NCI-H1105 (cell line): ENCODE measurements at places on chromosomes 3 and 15.

DNA sequence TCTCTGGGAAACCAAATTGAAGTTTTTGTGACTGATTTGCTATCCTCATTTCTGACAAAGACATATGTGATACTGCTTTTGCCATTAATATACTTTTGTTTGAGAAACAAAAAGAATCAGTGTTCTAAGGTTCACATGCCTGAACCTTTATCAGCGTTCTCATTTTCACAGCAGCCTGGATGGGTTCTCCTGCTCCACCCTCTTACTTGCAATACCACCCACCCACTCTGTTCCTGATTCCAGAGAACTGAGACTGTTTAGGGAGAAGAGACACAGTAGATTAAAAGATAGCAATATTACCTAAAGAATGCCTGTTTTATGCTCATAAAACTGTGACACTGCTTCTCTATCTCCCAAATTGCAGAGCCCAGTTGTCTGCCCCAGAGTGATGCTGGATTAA lies 25.8 kb upstream of the ARL6 start:
- no peak for DNase-seq

DNA sequence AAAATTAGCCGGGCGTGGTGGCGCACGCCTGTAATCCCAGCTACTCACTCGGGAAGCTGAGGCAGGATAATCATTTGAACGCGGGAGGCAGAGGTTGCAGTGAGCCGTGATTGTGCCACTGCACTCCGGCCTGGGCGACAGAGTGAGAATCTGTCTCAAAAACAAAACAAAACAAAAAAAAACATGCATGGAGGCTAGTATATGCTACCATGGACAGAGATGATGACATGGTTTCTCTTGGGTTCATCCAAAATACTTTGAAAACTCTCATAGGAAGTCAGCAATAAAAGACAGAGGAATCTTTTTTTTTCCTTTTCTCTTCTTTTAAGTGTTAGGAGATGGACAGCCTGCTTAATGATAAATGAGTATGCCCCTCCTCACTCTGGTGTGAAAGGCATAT lies 137.7 kb upstream of the MB21D2 start:
- no peak for DNase-seq

DNA sequence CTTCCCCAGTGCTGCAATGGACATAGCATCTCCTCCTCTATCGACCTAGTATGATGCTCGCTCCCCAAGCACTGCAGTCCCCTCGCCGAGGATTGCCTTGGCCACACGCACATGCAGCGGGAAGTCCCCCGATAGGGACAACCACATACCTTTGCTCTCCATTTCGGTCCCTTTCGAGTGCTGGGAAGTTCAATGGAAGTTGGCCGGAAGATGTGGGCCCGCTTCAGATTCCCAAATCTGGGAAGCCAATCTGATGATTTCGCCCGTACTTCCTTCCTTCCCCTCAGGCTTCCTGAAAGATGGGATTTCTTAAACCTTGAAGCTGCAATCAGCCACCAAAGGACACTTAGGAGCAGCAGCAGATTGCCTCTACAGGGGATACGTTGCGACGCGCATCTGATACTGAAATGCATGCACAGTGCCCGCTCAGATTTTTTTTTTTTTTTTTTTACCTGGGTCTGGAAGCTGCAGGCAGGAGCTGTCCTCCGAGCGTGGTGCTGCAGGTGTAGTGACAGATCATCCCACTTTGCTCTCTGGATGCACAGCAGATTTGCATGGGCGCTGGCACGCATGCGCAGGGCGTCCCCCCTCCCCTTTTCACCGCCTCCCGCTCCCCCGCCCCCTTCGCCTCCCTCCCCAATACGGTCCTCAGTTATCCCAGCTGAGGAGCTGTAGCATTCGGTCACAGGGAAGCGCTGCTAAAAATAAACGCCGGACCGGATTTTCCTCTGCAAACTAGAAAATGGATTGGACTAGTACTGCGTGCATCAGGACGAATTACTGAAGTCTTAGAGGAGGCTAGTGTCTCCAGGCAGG lies at the start of gene FGF12:
Gene FGF12, minus strand, starts transcription at position 510 of the 816 bp plus-strand sequence.
- DNase-seq, result peak; percentile 92

GRCh38 chr3:69961706-69962439 lies 37.7 kb upstream of the SAMMSON start:
- DNase-seq, result no peak

- no peak for DNase-seq
Measured at GRCh38 chr15:64324165-64324877, 31.7 kb downstream of the CSNK1G1 start.

- DNase-seq, result no peak
Measured at GRCh38 chr3:51508255-51508654, 8.4 kb upstream of the DCAF1 start.

- peak; percentile 73 for DNase-seq
Measured at GRCh38 chr3:171393032-171393744, 67.0 kb downstream of the TNIK start.

DNA sequence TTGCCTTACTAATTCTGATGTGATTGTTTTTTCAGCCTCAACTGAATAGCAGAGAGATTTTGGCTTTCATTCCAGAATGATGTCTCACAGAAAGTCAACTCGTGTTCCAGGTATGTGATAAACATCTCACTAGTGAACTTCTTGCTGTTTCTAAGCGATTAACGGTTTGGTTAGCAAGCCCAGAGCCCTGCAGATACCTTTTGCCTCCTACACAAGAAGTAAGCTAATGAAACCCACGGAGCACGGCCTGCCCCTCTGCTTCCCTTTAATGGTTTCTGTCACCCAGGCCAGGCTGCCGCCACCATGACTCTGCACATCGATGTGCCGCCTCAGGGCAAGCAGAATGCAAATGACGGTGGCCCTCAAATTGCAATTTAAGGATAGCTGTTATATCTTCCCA lies 155.9 kb upstream of the ICE2 start:
- no peak for DNase-seq

GRCh38 chr3:145124900-145125678 lies 1035.9 kb downstream of the PLOD2 start:
- no peak for DNase-seq

DNA sequence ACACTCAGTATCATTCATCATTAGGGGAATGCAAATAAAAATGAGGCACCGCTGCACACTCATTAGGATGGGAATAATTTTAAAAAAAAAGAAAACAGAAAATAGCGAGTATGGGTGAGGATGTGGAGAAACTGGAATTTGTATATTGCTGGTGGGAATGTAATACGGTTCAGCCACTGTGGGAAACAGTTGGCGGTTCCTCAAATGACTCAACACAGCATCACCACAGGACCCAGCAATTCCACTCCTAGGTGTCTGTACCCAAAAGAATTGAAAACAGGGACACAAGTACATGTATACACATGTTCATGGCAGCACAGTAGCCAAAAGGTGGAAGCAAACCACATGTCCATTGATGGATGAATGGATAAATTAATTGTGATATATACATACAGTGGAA lies 35.2 kb upstream of the RFTN1 start:
- DNase-seq, result no peak

DNA sequence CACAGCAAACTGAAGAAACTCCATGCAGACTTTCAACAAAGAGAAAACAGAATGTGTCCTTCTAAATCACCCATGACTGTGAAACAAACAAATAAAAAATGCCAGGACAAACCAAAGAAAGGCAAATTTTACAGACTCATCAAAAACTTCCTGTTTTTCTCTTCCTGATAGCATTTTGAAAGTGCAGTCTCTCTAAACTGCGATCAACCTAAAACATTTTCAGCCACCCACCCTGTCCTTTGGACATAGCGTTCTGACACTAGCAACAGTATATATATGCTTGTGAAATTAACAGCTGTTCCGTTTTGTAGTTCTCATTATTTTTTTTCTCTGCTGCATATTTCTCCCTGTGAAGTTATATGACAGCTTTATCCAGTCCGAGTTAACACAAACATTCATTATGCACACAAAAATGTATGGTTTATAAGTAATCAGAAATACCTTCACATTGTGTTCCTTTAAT lies 151.7 kb downstream of the FBN1 start:
- DNase-seq, result no peak

GRCh38 chr3:4416427-4416945 lies 50.6 kb downstream of the SUMF1 start:
- no peak for DNase-seq

GRCh38 chr3:105377716-105378115 lies 11.0 kb downstream of the ALCAM start:
- DNase-seq, result no peak

- DNase-seq, result peak; percentile 38
Measured at GRCh38 chr15:100601617-100602063, 344 bp downstream of the LINS1 start.
